ENCODE measurements at places on chromosomes 1 and 21.

DNA sequence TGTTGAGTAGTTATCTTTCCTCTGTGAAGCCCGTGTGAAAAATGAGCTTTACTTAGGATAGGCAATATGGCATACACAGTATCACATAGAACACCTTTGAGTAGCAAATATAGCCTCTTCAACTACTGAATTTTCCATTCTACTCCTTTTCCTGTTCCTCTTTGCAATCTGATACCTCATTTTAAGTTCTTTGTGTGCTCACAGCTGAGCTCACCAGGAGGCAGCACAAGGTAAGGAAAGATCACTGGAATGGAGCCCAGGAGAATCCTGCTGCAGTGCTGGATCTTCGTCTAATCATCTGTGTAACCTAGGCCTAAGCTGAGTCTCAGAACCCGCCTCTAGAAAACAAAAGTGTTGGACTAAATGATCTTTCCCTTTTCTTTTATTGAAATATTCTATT is 171.0 kb downstream of the LRRC40 start:
- DNase-seq: no peak

- no peak for DNase-seq
Observed at GRCh38 chr1:109198043-109198695, 15.5 kb upstream of the SARS1 start.

DNA sequence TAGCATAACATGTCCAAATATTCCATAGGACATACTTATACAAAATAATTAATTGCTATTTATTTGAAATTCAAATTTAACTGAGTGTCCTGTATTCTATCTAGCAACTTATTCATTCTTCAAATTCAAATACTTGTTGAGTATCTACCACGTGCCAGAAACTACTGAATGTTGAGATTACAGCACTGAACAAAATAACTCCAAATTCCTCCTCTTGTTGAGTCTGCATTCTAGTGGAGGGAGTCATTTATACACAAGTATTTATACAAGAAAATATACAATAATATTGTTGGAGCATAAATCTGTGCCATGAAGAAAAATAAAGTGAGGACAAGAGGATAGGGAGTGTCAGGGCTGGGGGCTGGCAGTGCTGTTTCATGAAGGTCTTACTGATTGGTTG is 43.7 kb upstream of the CDC42BPA start:
- no peak for DNase-seq

DNA sequence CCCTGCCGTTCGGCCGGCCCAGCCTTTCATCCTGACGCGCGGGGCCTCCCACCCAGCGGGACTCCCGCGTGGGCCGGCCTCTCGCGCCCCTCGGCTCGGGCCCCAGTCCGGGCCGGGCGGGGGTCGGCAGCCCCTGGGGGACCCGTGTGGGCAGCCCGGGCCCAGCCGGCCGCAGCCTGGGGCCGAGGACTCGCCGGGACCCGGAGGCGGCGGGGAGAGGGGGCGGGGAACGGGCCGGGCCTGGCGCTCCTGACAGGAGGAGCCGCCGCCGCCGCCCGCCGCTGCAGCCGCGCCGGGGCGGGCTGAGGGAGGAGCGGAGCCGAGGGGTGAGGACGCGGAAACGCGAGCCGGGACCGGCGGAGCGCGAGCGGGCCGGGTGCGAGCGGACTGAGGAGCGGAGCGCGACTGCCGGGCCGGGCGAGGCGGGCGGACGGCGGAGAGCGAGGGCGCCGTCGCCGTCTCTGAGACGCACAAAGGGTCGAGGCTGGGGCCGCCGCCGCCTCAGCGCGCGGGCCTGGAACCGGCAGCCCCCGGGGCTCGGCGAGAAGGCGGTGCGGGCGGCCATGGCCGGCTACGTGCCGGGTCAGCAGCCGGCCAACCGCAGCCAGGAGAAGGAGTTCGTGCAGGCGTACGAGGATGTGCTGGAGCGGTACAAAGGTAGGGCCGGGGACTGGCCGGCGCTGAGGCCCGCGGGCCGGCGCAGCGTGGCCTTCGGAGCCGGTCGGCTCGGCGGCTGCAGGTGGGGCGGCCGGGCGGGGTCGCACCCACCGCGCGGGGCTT is 79.1 kb downstream of the NDUFS5 start:
- DNase-seq: peak; percentile 84

GRCh38 chr1:222081859-222082258 is 340.0 kb upstream of the DUSP10 start:
- DNase-seq: no peak

DNA sequence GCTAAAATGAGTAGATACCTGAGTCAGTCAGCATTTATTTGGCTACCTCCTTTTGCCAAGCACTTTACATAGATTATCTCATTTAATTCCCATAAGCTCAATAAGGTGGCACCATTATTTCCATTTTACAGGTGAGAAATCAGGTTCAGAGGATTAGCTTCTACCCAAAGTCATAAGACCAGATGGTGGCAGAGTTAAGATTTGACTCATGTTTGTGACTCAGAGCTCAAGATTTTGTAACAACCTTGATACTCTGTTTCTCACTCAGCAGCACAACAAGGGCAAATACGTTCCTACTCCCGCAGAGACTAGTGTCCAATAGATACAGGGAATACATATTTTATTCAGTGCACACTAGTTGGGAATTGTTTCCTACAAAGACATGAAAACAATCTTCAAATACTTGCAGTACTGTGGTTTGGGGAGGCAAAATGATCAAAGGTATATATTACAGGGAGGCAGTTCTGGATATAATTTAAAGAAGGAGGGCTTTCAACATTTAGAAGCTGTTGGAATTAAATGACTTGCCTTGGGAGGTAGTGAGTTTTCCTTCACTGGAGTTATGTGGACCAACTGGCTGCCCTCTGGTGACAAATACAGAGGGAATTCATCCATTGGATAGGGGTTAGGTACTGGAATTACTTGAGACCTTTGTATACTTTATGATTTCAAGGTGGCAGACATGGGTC is 3.6 kb downstream of the LEPR start:
- no peak for DNase-seq

All from GM13977 (cell line).